ENCODE measurements at places on chromosomes 11 and 22. TPM values are rescaled to one million over a fixed set of nuclear protein-coding genes. Genes with fewer than 3 reads are reported as not detected.
A peak's percentile ranks its signal among the peaks of the same experiment; 100 is the strongest.

DNAJB13 gene
- not detected for total RNA-seq

TSPAN32 gene
- total RNA-seq: 0.84 TPM

HDHD5 gene
- total RNA-seq: 19.2 TPM

GRIA4 gene
- total RNA-seq: 3.7 TPM

TMPRSS4 gene
- total RNA-seq: 0.96 TPM

GRCh38 chr11:128845334-128845780, 21.7 kb downstream of the KCNJ1 start:
- no peak for DNase-seq

GRCh38 chr11:42243385-42243784, 783.9 kb upstream of the LRRC4C start:
- DNase-seq: no peak

- DNase-seq: no peak
Measured at GRCh38 chr11:34176751-34177209, 71.4 kb downstream of the NAT10 start.

C11orf58 gene
- total RNA-seq: 118 TPM

DNA sequence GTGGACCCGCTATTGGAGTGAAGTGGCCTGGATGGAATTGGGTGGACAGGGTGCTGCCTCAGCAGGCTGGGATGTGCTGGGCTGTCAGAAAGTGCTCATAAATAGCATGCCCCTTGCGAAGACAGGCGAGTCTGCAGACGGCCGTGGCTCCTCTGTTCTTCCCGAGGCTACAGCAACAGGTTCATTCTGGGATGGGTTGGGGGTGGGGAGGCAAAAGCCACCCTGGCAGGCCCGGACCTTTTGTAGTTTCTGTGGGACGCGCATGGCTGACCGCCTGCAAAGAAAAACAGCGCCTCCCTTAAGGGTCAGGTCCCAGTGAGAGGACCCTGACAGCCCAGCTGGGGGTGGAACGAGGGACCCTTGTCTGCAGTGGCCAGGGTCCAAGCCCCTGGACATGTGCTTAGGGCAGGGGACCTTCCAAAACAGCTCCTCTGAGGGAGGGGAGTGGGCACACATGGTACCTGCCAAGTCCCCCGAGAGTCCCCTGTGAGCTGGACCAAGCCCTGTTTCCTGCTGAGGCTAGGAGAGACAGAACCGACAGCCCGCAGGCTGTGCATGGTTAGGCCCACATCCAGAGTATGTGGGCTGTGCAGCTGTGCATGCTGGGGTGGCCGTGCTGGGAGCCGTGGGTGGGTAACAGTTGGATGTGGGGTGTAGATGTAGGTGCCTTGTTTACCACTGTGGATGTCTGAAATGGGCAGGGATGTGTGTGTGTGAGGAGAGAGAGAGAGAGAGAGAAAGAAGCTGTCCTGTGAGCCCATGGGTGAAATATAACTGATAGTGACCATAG, at the start of gene CRYBB3:
TSS of gene CRYBB3 (plus strand) at position 128 of the 790 bp plus-strand sequence. CDS start 1,539 bp downstream, outside the sequence.
- DNase-seq: no peak

- no peak for DNase-seq
Measured at GRCh38 chr22:43828998-43829782, 17.1 kb upstream of the EFCAB6 start.

PLA2G6 gene
- 25.0 TPM for total RNA-seq

GRCh38 chr22:39729141-39729934, 158.8 kb downstream of the CACNA1I start:
- no peak for DNase-seq

GRCh38 chr11:35717043-35717442, 54.5 kb downstream of the TRIM44 start:
- DNase-seq: no peak

GRCh38 chr22:25451480-25452114, 112.9 kb upstream of the GRK3 start:
- no peak for DNase-seq

DNA sequence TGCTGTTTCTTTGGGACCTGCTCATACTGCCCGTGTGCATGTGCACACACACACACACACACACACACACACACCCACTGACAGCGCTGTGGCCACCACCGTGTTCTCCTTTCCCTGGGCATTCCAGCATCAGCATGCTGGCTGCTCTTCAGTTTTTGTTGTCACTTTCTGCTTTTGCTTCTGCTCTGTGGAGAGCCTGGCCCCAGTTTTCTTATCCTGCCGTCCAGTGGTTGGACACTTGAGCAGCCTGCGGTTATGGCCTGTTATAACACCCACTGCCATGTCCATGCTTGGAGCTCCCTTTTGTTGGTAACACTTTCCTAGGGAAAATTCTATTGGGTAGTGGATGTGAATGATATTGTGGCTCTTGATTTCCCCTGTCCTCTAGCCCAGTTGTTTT, 83.6 kb downstream of the OSBP2 start:
- DNase-seq: no peak

DNA sequence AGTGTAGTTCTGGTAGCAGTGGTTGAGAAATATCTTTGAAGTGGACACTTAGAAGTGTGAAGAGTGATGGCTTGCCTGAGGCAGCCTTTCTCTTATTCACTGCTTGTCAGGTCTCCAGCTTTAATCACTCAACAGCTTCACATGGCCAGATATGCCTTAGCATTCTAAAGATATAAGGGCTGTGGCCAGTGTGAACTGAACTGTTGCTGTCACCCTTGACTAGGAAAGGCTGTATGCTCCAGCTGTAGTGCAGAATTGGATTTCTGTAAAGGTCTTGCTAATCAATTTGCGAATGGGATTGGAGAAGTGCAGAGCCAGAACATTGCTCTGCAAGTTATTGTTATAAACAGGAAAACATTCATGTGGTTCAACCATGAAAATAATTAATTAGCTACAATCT, 266.7 kb downstream of the TMEM135 start:
- no peak for DNase-seq

- no peak for DNase-seq
Measured at GRCh38 chr11:47488674-47489394, 39.9 kb upstream of the RAPSN start.

DNA sequence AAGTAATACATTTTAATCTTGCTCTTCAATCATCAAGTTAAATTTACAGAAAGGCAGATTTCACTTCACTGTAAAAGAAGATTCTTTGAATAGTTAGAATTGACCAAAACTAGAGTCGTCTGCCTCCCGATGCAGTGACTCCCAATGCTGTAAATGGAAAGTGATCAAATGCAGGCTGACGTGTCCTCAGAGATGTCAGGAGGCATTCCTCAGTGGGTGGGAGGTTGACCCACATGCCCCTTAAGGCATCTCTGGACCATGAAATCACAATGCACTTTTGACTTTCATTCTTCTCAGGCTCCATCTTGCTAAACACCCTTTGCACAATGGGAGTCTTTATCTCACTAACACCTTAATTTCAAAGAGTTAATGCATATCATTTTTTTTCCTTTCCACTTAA, 19.0 kb upstream of the CECR2 start:
- no peak for DNase-seq

- DNase-seq: no peak
Measured at GRCh38 chr11:7079545-7080135, 9.2 kb upstream of the RBMXL2 start.

MMP12 gene
- 0.23 TPM for total RNA-seq

- DNase-seq: no peak
Measured at GRCh38 chr11:36695111-36695510, 97.1 kb upstream of the RAG2 start.

DNA sequence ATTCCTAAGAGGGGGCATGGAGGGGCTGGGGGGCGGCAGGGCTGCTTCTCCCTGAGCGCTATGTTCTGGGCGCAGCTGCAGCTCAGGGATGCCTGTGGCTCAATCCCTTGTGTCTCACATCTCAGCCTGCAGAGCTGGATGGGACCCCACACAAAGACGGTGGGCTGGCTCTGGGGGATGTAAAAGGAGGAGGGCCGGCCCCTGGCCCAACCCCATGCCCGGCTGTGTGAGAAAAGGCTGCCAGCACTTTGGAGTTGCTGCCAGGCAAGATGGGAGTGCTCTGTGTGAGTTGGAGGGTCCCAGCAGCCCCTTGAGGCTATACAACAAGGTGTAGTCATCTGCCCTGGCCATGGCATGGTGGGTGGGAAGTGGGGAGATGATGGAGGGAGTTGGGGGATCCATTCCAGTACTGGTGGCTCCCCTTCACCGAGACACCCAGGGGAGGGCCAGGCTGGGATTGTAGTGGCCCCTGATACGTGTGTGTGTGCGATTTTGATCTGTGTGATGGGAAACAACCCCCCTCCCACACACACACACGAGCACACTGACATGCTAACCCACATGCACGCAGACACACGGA, 1.3 kb upstream of the TBX10 start:
- DNase-seq: peak; percentile 20

DNA sequence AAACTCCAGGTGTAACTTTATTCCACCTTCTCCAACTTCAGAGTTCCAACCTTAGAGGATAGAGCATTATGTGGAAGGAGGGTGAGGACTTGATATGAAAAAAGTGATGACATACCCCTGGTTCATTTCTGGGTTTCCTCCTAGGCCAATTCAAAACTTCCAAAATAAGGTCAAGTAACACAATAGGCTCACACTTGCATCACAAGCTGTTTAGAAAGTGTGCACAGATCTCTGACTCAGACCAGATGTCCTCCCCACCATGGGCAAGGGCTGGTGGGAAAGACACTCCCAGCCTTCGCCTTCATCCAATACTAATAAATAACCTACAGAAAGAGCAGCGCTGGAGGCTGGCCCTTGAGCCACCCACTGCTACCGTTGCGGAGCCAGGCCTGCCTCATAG, 5.8 kb upstream of the BUD13 start:
- DNase-seq: no peak

HOATZ gene
- total RNA-seq: not detected

DNA sequence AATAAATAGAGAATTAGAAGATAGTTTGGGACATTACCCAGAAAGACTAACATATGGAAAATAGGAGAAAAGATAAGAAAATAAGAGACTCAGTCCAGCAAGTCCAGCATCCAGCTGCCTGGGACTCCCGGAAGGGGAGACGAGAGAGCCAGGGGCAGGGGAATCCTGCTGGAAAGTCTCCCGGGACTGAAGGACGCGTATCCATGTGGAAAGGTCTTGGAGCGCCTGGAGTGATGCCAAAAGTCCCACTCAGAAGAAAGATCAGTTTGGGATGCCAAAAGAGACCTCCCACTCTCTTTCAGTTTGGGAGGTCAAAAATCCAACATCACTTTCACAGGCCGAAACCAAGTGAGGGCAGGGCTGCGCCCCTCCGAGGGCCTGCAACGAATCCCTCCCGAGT, 30.7 kb downstream of the LRFN4 start:
- DNase-seq: no peak

GRCh38 chr11:93143186-93143585, 54.6 kb downstream of the SLC36A4 start:
- DNase-seq: no peak

DNA sequence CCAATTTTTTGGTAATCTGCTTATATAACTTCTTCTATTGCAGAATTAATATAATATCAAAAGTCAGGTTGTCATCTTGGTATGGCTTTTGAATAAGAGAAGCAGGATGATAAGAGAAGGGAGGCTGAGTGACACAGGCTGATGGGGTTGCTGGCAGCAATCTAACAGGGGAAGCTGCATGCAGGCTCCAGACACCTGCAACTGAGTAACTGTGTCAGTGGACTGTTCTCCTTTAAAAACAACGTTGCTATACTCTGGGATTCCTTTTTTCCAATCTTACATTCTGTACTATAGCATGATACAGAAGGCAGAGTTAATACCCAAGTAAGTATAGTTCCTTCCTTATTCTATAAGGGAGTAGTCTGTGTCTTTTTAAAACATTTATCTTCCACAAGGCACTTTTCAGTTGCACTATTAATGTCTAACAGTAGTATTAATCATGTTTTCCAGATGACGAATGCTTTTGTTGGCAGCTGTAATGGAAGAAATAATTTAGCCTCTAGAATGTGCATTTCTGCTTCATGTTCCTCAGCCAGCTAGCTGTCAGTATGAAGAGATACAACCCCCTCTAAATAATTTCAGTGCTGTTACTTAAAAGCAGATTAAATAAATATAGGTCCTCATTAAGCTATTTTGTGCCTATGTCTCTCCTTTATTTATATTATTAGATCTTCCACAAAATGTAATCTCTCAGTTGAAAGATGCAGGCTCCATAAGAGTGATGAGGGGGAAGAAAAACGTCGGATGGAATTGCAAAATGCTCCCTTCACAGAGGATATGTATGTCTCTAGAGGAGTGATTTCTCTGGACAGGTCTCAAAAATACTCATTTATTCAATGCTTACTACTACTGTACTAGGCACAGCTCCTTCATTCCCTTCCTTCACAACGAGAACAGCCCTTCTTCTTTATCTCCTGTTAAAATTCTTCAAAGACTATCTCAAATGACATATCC, 50.8 kb downstream of the ATG16L2 start:
- no peak for DNase-seq

- no peak for DNase-seq
Measured at GRCh38 chr11:111347002-111347722, 31.9 kb downstream of the POU2AF1 start.

- peak; percentile 55 for DNase-seq
Measured at GRCh38 chr11:34280945-34281872, 76.6 kb downstream of the ABTB2 start.

- no peak for DNase-seq
Measured at GRCh38 chr11:32809313-32809712, 14.9 kb upstream of the CCDC73 start.

- DNase-seq: no peak
Measured at GRCh38 chr22:48857202-48857805, 970.4 kb downstream of the BRD1 start.

GRCh38 chr11:83004746-83005556, 66.7 kb downstream of the RAB30 start:
- no peak for DNase-seq

LRRC4C gene
- total RNA-seq: 1.9 TPM

IGF2 gene
- 83.5 TPM for total RNA-seq

DNA sequence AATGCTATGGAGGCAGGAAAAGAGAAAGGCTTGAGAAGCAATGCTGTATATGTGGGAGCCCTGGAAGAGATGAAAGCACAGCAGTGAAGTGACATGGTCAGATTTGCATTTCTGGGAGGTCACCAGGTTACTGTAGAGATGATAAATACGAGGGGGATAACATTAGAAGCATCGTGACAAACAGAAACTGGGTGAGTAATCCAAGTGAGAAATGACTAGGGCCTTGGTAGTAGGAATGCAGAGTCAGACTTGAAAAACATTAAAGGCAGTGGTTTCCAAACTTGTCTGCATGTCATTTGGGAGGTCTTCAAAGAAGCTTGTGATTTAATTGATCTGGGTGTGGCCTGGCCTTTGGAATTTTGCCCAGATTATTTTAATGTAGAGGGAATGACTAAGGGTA, 43.9 kb downstream of the CCDC34 start:
- DNase-seq: no peak

MMP8 gene
- 0.60 TPM for total RNA-seq

- no peak for DNase-seq
Measured at GRCh38 chr11:114738954-114739353, 60.6 kb downstream of the NXPE2 start.

APOL5 gene
- not detected for total RNA-seq

PARVG gene
- total RNA-seq: 15.2 TPM

DNA sequence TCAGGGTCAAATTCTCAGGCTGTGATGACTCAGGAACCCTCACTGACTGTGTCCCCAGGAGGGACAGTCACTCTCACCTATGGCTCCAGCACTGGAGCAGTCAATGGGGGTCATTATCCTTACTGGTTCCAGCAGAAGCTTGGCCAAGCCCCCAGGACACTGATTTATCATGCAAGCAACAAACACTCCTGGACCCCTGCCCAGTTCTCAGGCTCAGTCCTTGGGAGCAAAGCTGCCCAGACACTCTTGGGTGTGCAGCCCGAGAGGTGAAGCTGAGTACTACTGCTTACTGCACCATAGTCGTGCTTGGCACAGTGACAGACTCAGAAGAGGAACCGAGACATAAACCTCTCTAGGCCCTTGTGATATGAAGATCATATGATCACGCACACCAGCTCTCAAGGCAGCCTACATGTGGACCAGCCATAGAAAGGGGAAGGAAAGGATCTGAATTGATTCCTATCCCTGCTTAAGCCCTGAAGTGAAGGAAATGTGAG, 58.2 kb downstream of the ZNF280B start:
- no peak for DNase-seq

Data from aorta (tissue), 5 donors.